SK-N-SH (cell line): ENCODE measurements at places on chromosomes 16 and 17.
A peak's percentile ranks its signal among the peaks of the same experiment; 100 is the strongest.

GRCh38 chr16:27431773-27432532, 30.0 kb downstream of the IL21R start:
- no peak for DNase-seq

DNA sequence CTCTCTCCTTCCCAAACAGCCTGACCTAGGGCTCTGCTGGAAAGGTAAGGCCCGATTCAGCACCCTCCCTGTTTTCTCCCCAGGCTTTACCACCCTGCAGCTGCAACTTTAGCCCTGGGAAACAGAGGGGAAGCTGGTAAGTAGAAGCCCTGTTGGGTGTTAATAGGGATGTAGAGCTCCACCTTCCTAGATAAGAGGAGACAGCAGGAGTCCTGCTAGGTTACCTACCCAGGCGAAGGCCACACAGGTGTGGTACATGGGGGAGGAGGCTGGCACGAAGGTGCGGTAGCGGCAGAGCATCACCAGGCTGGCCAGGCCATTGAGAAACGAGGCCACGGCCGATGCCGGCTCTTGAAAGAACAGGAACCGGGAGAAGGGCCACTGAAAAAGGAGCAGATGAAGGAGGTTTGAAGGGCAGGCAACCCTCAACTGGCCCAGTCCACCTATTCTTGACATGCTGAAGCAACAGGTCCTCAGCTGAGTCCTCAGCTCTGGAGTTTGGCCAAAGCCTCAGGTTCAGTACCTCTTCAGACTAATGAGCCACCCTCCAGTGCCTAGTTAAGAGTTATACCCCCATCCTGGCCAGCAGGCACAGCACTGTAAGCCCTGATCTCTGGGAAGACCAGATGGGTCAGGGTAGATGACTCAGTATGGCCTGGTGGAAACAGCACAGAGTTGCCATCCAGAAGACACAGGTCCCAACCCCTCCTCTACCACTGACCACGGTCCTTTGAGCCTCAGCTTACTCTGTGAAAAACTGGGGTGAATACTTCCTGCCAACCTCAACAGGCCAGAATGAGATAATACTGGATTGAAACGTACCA, 3.3 kb downstream of the PGAP3 start:
- DNase-seq, result no peak

GRCh38 chr17:66548659-66549310, 246.4 kb downstream of the PRKCA start:
- DNase-seq, result no peak

GRCh38 chr17:56723421-56723820, 110.3 kb downstream of the C17orf67 start:
- no peak for DNase-seq

DNA sequence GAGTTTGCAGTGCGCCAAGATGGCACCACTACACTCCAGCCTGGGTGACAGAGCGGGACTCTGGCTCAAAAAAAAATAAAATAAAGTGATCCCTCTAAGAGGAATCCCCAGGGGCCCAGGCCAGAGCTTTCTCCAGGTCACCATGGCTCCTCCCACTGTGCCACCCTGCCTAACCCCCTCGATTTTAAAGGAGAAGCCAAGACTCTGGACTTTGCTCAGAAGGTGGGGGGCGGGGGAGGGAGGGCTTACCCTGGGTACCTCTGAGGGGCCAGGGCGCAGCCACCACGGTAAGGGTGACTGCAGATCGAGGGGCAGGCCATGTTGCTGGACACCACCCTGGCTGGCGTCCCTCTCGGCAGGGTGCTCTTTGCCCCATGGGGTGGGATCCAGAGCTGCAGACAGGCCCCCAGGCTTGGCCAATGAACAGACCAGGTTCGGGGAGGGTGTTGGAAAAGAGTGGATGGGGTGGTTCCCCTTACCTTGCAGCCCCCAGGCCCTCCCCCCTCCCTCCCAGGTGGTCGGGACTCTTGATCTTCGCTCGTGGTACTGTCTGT, 455 bp upstream of the GRB7 start:
- DNase-seq, result peak; percentile 9

GRCh38 chr17:35605678-35606077, 18.6 kb downstream of the AP2B1 start:
- DNase-seq, result no peak

GRCh38 chr16:57537194-57537505, 779 bp upstream of the CCDC102A start:
- DNase-seq, result no peak

- DNase-seq, result no peak
Observed at GRCh38 chr17:6079155-6079888, 9.1 kb downstream of the WSCD1 start.

GRCh38 chr16:80166082-80166481, 374.7 kb upstream of the DYNLRB2 start:
- DNase-seq, result no peak

DNA sequence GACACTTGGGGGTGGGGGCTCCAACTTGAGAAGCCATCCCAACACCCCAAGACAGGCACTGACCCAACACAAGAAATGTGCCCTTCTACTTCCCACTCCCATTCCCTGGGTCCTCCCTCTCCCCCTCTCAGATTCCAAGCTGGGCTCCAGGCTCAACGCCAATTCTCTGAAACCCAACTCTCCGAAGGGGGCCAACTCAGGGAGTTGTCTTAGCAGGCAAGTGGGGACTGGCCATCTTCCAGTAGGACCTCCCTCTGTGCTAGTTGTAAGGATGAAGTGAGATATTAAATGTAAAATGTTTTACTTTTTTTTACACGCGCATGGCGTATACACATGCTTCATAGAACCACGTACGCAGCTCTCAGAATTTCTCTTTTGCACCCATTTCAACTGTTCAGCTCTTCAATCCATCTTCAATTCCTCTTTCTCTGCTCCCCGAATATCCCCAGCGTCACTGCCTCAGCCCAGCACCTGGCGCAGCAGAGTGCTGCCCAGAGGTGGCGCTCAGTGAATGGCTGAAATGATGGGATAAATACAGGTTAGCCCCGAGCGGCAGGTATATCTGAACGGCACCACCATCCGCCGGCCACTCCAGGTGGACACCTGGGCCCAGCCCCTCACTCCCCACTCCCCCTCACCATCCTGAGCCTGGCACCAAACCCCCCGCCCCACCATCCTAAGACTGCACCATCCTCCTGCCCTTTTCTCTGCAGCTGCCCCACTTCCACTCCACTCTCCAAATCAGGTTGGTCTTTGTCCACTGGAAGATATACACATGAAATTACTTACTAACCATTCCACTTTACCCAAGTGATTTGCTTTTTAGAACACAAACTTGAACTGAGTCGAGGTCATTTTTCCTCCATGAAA, 43.9 kb upstream of the TNRC6C start:
- DNase-seq, result no peak
